ENCODE measurements at places on chromosomes 6 and 20.

- no peak for DNase-seq
Measured at GRCh38 chr6:34273242-34273805, 24.5 kb upstream of the SMIM29 start.

GRCh38 chr6:101711518-101711917, 318.0 kb downstream of the GRIK2 start:
- DNase-seq, result no peak

- no peak for DNase-seq
Measured at GRCh38 chr20:62567246-62568044, 74.9 kb upstream of the SLCO4A1 start.

- DNase-seq, result peak; percentile 48
Measured at GRCh38 chr6:135162678-135163439, 18.2 kb upstream of the MYB start.

GRCh38 chr6:158923805-158924498, 76.0 kb downstream of the RSPH3 start:
- no peak for DNase-seq
